Right renal pelvis (tissue), 4 donors: ENCODE measurements at places on chromosomes 16 and 17. TPM values are rescaled to one million over a fixed set of nuclear protein-coding genes. Genes with fewer than 3 reads are reported as not detected.

The PMFBP1 gene
- 3.3 TPM for polyA plus RNA-seq

GRCh38 chr17:3679531-3680126 lies 11.0 kb downstream of the EMC6 start:
- DNase-seq, result no peak

The SLFN13 gene
- polyA plus RNA-seq, result 21.6 TPM

- DNase-seq, result no peak
These were observed 2.9 kb upstream of the CYBA start for GRCh38 chr16:88653596-88654362.
